ENCODE measurements at places on chromosomes 12 and 14.
A peak's percentile ranks its signal among the peaks of the same experiment; 100 is the strongest.

- DNase-seq = no peak
These were observed 33.3 kb downstream of the CACNA2D4 start for GRCh38 chr12:1885082-1885596.

GRCh38 chr12:87198181-87198580 is 831.0 kb downstream of the C12orf50 start:
- no peak for DNase-seq

- DNase-seq = no peak
These were observed 72.8 kb downstream of the IRF2BPL start for GRCh38 chr14:76955575-76956315.

- DNase-seq = peak; percentile 32
These were observed 311.8 kb upstream of the AMIGO2 start for GRCh38 chr12:47391566-47391965.

DNA sequence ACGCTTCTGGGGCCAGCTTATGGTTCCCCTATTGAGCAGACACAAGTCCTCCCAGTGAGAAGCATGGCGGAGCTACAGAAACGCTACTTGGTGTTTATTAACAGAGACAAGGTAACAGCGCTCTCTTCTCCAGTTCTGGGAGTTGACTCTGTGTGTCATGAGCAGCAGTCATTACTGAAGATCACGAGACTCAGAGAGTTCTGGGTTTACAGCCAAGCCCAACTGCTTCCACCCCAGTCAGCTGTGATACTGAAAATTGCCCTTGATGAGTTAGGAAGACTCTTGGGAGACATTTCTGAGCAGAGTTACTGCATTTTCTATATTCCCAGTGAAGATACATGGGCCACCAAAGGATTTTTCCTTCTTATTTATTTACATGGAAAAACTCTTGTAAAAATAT is 48.6 kb downstream of the CFAP251 start:
- DNase-seq = no peak

- no peak for DNase-seq
These were observed 80.8 kb downstream of the ZNF664 start for GRCh38 chr12:124053851-124054250.

DNA sequence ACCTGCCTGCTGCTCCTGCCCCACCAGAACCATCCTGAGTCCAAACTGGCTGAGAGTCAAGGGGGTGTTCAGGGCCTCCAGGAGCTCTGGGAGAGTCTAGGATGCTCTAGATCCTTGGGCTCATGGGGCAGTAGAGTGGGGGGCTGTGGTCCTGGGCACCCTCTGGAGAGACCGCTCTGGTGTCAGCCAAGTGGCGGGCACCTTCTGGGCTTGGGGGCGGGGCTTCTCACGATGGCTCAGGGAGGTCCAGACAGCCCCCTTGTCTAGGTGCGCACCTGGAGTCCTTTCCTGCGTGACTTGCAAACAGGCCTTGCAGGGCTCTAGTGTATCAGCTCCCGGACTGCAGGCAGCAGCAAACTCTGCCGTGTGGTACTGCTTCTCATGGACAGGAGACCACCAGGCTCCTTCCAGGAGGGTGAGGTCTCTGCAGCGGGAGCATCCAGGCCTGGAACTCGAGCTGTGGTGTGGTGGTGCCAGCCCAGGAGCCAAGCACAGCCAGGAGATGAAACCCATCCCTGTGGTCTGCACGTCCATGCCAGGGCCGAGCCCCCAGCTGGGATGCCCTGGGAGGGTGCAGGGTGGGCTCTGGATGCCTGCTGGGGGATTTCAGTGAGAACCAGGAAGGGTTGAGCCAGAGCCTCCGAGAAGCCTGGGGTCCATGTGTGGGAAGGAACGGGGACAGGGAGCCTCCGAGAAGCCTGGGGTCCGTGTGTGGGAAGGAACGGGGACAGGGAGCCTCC is 15.0 kb downstream of the PACS2 start:
- DNase-seq = no peak

All from activated CD8-positive, alpha-beta memory T cell treated with anti-CD3 and anti-CD28 coated beads for 1 hour (primary cell).